NCI-H2081 (cell line): ENCODE measurements at places on chromosomes 5 and 9.

GRCh38 chr9:3735251-3735650 lies 209.4 kb upstream of the RFX3 start:
- DNase-seq = no peak

- peak; percentile 67 for DNase-seq
Observed at GRCh38 chr5:16615741-16616535, 859 bp downstream of the RETREG1 start.

GRCh38 chr9:33443047-33443446 lies 4.3 kb downstream of the AQP3 start:
- no peak for DNase-seq

- DNase-seq = no peak
Observed at GRCh38 chr9:8392866-8393265, 593.3 kb upstream of the DMAC1 start.

GRCh38 chr5:157484768-157485167 lies 24.8 kb downstream of the NIPAL4 start:
- no peak for DNase-seq

DNA sequence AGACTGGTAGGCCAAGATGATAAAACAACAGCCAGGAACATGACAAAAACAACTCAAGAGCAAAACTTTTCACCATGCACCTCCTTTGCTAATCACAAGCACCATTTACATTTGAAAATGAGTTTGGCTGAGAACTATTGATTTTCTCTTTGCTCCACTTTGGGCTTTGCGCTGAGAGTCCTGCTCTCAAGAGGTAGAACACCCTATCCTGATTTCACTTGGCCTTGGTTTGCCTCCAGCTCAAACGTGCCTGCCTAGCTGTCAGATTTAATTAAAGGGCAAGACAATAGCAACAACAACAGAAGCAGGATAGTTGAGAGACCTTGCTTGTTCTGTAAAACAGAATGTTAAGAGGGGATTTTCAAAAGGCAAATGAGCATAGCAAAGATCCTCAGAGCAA lies 128.2 kb upstream of the ASTN2 start:
- no peak for DNase-seq

DNA sequence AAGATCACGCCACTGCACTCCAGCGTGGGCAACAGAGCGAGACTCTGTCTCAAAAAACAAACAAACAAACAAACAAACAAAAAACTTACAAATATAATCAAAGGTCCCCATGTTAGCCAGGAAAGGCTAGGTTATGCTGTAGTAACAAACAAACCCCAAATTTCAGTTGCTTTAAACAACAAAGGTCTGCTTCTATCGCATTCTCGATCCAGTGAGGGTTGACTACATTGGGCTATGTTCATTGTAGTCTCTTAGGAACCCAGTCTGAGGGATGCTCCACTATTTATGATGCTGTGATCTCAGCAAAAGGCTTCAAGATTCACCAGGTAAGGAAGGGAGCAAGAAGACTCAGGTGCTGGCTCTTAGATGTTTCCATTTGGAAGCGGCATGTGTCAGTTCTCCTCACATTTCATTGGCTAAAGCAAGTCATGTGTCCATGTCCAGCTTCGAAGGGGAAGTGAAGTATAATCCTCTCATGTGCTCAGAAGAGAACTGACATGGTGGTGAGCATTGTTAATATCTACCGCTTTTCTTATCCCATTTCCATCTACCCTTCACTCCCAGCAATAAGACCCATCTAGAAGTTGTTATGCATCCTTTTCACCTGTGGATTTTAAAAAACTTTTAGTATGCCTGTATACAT lies 26.5 kb upstream of the NEK6 start:
- DNase-seq = no peak
